Type B pancreatic cell (in vitro differentiated cells): ENCODE measurements at places on chromosomes 16 and 17.

GRCh38 chr17:561116-561515, 153.5 kb downstream of the VPS53 start:
- no peak for DNase-seq

DNA sequence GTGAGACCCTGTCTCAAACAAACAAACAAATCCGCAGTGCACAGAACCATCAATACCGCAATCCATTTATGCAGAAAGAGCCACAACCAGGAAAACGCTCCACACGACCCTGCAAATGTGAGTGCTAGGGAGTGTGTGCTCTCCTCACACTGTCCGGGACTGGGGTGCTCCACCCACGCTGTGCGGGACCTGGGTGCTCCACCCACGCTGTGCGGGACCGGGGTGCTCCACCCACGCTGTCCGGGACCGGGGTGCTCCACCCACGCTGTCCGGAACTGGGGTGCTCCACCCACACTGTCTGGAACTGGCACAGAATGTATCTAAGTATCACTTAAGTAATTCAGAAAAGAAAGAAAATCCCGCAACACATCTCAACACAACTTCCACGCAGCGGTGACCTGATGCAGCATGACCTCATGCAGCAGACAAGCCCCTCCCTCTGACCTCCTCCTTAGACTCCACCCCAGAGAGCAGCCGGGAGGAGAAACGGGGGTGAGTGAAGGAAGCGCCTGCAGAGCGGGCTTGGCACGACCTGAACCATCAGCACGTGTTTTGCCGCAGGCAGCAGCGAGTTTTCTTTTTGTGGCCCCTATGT, 38.5 kb downstream of the ZNF276 start:
- no peak for DNase-seq

DNA sequence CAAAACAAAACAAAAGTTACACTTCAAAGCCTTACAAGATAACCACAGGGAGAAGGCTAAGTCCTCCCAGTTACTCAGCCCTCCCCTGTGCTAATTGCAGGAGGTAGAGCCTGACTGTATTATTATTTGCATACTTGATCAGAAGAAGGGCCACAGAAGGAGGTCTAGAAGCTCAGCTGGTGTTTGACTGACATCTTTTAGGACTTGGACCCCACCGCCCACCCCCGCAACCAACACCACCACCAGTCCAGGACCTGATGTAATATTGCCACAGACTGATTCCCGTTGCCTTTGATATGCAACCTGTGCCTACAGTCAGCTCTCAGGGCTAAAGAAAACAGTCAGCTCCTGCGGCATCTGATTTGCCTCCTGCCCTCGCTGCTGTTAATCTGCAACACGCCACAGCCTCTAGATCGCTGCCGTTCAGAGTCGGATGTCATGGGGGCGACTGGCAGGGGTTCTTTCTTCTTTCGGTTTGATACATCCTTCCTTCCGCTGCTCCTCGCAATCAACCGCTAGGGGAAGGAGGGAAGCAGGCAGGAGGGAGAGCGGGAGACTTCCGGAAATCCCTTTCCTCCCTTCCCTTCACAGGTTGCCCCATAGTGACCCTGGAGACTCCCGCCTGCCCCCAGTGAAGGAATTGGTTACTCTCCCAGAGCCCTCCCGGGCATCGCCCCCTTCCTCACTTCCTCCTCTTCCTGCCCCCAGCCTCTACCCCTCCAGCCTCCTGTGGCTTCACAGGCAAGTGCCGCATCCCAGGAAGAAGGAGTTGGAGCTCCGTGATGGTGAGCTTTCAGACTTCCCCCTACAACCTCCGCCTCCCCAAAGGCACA, 90.5 kb upstream of the SOX9 start:
- DNase-seq = peak; percentile 68

DNA sequence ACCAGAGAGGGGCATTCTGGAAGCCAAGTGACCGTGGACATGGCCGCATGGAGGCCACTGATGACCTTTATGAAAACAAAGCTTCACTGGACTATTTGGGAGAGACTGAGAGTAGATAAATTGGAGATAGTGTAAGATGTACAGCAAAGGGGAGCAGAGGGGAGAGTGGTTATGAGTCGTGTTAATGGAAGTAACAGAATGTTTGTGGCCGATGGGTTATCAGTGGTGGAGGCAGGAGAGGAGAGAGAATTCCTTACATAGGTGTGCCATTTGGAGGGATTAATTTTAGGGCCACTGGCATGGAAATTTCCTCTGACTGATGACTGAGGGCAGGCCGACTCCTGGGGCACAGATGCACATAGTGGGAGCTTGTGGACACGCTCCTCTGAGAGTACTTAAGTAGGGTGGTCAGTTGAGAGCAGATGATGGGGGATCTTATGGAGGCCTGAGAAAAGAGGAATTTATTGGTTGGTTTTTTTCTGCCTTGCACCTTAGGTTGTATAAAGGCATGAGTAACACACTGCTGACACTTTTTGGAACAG, 19.2 kb downstream of the PRPSAP2 start:
- DNase-seq = no peak

- no peak for DNase-seq
Observed at GRCh38 chr16:88686062-88686438, 257 bp downstream of the SNAI3 start.

DNA sequence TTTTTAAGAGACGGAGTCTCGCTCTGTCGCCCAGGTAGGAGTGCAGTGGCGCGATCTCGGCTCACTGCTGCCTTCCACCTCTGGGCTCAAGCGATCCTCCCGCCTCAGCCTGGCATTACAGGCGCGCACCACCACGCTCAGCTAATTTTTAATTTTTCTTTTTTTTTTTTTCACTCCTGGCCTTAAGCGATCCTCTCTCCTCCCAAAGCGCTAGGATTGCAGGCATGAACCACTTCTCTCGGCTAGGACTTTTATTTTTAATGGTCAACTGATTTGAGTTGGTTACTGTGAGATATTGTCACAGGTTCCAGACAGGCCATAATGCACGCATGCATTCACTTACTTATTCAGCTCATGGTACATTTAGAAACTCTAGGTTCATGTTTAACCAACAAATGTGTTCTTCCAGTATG, 888 bp downstream of the PIGW start:
- no peak for DNase-seq

- no peak for DNase-seq
Observed at GRCh38 chr16:13999895-14000425, 71.2 kb upstream of the MRTFB start.

GRCh38 chr17:43403846-43404245, 5.1 kb downstream of the ARL4D start:
- DNase-seq = no peak

GRCh38 chr17:57046749-57047148, 38.3 kb upstream of the AKAP1 start:
- DNase-seq = no peak

DNA sequence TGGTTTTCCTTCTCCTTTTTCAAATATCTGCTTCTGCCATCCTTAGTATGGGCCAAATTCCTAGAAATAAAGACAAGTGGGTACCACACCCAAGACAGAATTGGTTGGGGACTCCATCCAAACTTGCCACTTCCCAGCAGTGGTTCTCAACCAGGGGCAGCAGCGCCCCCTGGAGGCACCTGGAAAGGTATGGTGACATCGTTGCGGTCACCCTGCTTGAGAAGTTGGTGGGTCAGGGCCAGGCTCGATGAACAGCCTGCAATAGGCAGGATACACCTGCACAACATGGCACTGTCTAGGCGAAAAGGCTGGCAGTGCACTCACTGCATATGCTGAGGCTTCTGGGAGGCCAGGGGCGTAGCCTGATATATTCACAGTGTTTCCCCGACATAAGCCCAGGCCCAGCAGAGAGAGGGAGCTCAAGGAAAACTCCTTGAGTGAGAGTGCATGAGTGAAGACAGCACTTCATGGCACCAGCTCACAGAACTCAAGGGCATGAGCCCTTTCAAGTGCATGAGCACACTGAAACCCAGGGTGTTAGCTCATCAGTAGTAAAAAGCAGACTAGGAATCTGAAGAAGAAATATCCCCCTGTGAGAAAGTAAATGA, 57.7 kb downstream of the CMC2 start:
- no peak for DNase-seq

DNA sequence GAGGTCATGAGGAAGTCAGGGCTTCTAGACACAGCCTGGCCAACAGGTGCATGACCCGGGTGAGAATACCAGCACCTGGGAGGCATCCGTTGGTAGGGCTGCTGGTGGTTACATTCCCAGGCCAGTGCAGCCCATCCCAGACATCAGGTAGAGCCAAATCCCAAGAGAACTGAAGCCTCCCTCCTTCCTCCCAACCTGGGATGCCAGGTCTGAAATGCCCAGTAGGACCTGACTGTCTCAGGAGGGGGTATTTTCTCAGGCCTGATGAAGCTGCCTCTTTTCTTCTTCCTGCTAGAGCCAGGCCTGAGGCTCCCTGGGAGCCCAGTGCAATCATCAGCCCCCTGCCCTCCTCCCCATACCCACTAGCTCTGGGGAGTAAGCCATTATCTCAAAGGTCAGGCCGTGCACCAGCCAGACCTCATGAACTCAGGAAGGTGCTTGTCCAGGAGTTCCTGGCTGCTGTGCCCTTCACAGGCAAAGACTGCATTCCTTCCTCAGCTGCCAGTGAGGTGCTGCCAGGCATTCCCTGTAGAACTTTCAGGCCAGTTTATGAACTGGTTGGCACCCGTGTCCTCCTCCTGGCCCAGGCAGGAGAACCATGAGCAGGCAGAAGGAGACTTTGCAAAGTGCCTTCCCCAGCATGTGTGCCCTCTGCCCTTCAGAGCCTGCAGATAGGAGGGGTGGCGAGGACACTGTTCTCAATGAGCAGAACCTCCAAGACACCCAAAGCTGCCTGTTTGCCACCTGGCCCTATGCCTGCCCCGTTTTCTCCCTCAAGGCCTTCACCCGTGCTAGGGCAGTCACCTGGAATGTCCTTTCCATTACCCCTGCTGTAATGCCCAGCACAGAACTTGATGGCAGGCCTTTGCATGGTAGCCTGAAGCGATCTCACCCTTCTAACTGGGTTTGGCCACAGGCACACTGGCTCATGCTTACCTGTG, 7.6 kb downstream of the TBX2 start:
- no peak for DNase-seq

DNA sequence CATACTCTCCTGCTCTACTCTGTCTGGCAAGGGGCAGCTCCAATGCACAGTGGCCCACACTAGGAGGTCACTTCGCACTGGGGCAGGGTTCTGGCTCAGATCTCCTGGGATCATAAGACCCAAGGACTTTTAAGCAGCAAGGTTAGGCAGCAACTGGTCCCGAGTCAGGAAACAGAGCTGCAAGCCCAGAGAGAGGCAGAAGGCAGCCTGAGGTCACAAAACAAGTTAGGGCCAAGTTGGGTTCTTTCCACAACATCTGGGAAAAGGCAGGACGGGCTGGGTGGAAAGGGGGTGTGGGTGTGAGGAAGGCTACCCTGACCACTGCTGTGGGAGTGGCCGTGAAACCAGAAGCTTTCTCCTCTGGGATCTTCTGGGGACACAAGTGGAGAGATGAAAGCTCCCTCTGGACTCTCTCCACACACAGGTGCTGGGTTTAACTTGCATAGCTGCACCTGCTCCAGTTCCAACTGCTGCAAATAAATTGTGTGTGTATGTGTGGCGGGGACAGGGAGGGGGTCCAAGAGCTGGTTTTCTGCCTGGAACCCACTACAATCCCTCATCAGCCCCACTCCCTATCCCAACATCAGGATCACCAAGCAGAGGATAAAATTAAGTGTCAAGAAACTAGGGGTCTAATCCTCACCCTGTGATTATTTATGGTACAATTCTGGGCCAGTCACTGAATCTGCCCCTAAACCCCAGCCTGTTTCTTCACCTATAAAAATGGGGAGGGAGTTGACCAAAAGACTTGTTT, 8.0 kb upstream of the TSPOAP1 start:
- DNase-seq = no peak

DNA sequence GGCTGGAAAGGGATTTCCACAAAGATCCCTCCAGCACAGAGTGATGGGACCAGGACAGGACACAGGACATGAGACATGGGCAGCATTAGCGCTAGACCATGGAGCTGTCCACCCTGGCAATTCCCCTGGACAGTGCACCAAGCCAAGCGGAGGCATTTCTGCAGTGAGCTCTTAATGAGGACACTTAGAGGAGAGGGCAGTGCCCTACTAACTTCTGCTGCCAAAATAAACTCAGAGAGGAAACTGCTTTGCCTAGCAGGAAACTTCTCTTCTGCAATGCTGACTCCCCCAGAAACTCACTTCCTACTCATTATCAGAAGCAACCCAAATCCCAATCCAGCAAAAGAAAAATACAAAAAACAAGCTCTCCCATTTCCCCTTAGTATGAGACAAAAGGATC, 119.2 kb downstream of the HS3ST2 start:
- DNase-seq = no peak

DNA sequence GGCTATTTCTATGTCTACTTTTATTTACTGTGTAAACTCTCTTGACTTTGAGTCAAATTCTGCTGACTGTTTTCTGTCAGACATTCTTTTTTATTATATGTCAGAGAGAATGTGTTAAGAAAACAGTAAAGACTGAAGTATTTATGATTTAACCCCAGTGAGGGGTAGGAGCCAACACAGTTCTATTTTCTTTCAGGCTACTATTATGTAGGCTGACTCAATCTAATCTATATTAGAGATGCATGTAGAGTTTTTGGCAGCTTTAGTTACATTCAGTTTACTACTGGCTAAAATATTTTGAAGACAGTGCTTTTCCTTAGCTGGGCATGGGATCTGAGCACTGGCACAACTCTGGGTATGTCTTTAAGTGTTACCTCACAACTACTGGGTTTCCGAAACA, 1108.0 kb downstream of the CDH11 start:
- DNase-seq = no peak

- no peak for DNase-seq
Observed at GRCh38 chr17:75476271-75476671, 19.8 kb downstream of the TMEM94 start.
